ENCODE measurements at places on chromosomes 12 and 14.
A peak's percentile ranks its signal among the peaks of the same experiment; 100 is the strongest.

- no peak for DNase-seq
These were observed 51.2 kb downstream of the SLC2A13 start for GRCh38 chr12:40054555-40055227.

- no peak for DNase-seq
These were observed 166.2 kb downstream of the CHST11 start for GRCh38 chr12:104622928-104623327.

DNA sequence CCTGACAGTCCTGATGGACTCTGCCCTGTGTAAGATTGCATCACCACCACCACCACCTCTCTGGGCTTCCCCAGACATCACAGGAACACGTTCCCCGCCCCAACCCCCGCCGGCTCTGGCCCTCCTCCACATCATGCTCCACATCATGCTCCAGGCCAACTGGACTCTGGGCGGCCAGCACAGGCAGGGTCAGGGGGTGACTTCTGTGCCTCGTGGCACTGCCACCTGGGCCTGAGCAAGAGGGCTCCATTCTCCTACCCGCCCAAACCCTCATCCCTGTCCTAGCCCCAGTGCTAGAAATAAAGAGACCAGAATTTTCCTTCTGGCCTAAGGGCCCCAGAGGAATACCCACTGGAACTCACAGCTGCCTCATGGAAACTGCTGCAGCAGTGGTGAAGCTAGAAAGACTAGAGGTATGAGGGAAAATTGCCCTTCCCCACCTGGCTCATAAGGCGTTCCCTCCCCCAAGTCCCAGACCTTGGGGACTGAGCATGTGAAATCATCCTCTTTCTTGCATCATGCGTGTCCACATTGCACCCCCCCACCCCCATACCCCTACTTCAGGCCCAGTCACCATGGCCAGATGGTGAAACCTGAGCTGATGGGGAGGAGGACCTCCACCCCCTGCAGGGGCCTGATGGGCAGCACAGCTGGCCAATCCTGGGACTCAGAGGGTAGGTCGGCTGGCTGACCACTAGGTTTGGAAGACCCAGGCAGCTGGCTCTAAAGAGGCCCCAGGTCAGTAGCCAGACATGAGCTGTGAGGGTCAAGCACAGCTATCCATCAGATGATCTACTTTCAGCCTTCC, at the start of gene INHBE:
INHBE (plus strand) TSS at position 742 of the 808 bp plus-strand sequence. CDS start 230 bp downstream, outside the sequence.
- peak; percentile 36 for DNase-seq

DNA sequence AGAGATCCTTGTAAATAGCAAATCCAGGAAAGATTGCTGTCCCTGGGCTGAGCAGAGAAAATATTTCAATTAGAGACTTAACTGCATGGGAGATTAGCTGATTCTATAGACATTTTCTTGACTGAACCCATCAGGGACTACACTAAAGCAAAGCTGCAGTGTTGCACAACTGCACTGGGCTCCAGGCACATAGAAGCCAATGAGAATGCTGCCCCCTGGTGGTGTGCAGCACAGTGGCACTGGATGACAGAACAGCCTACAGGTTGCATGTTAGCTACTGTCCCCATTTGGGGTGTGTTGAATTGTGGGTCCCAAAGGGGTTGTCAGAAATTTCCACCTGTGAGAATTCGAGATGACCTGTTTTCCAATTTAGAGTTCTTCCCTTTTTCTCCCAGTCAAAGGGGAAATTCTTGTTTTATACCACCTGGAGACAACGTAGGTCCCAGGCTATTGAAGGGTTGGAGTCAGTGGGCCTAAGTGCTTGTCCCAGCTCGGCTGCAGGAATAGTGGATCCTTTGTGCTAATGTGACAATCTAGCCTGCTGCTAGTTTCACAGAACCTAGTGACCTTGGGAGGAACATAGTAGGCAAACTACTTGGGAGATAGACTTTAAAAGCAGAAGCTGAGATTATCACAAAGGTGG, 114.7 kb downstream of the SLC8A3 start:
- DNase-seq: peak; percentile 43

DNA sequence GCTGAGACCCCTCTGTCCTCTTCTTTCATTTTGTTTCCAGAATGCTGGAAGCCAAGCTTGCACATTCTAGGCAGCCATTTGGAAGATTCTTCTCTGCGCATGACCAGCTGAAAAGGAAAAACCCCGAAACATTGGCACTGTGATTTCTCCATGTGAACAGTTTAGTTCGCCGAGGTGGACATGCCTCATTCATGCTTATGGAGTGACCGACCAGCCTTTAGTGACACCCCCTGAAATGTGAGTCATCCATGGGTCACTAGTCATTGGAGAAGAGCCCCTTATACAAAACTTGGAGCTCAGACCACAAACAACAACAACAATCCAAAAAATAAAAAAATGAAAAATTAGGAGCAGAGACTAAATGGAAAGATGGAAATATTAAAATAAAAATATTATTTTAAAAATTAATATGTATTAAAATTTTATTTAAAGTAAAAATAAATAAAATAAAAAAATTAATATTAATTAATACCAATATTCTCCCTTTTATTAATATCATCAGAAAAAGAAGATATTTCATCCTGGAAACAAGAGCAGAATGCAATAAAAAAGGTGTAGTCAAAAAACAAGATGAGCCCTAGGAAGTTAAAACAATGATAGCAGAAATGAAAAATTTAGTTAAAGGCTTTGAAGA, 9.5 kb upstream of the KRT7 start:
- DNase-seq: no peak

DNA sequence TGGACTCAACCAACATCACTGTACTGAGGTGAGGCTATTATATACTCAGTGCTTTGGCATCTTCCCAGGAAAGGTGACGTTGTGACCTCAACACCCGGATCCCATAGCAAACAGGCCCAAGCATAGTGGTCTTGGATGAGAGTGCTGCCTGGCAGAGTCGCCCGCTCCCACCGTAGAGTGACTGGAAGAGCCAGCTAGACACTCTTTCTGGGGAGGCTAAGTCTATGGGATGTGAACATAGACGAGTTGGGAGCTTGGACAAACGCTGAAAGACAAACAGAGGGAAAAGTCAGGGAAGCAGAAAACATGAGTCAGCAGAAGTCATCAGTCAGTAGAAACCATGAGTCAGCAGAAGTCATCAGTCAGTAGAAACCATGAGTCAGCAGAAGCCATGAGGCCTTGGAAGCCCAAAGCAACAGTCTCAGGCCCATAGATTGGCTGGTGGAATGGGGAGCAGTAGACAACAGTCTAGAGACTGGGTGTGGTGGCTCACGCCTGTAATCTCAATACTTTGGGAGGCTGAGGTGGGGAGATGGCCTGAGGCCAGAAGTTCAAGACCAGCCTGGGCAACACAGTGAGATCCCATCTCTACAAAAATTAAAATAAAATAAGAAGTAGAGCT, 66.4 kb upstream of the MAP1LC3B2 start:
- DNase-seq: no peak

DNA sequence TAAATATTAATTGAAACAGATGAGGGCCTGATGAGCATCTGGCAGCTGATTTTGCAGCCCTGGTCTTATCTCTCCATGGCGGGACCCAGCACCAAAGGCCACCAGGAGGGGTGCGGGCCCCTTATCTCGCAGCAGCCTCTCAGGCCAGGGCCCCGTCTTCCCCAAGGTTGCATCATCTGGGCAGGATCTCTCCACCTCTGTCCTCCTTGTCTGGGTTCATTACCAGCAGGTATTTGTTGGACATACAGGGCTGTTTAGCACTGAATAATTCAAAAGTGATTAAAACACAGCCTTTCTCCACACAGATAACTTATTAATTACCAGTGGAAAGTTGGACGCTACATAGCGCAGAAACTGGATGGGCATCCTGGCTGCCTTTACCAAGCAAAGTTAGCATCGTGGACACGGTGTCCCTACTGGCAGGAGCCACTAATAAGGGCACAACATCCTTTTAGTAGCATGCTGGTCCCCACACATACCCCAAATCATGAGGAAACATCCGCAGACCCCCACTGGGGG, 25.8 kb downstream of the TMEM120B start:
- no peak for DNase-seq

- DNase-seq: no peak
These were observed 150.2 kb upstream of the CLEC14A start for GRCh38 chr14:38405851-38406635.

- no peak for DNase-seq
These were observed 261.2 kb downstream of the ADAMTS20 start for GRCh38 chr12:43290836-43291235.

- no peak for DNase-seq
These were observed 274.9 kb downstream of the GPHN start for GRCh38 chr14:66782853-66783252.

DNA sequence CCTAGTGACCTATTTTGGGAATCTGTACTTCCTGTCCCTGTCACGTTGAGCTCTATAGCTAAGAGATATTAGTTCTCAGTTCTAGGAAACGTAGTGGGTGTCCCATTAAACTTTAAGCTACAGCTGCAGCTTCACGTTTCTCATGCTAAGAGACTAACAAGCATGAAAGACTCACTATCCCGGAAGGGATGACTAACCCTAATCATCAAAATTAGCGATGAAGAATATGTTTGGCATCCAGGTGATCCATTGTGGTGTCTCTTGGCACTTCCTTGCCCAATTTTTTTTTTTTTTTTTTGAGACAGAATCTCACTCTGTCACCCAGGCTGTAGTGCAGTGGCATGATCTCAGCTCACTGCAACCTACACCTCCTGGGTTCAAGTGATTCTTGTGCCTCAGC, 11.0 kb upstream of the LALBA start:
- DNase-seq: no peak

DNA sequence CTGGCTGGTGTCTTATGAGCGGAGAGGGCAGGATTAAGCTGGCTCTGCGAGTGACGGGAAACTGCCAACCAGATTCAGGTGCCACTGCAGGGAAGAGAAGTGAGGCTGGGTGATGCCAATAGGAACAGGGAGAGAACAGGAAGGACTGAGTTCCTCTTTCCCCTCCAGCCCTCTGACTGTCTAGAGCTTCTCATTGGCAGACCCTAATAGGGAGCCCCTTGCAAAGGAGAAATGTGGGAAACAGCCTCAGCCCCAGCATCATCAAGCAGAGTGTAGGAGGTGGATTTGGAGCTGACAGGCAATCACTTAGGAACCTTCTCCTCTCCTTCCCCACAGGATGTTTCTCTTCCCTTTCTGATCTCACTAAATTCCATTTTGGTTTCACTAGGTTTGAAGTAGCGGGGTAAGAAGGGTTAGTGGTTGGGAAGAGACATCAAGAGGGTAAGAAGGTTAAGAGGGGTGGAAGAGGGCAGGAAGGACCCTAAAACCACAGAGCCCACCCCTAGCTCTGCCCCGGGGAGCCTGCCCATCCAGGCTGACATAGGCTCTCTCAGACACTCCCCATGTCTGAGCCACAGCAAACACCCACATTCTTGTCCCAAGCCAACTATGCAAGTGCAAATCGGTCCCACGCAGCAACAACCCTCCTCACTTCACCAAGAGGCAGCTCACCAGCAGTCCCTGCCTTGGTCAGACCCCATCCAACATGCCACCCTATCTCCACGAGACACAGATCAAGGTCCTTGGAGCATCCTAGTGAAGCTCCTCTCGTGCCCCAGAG, 111.1 kb downstream of the STAB2 start:
- DNase-seq: no peak

- no peak for DNase-seq
These were observed 173.2 kb downstream of the MED13L start for GRCh38 chr12:116104167-116104767.

DNA sequence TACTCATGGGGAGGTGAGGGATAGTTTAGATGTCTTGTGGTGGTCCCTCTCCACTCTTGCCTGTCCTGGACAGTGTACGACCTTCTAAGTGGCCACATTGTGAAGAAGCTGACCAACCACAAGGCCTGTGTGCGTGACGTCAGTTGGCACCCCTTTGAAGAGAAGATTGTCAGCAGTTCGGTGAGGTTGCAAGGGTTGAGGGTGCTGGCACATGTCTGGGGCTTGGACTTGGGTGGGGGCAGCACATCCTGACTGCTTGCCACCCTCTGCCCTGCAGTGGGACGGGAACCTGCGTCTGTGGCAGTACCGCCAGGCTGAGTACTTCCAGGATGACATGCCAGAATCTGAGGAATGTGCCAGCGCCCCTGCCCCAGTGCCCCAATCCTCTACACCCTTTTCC, 7.6 kb upstream of the FITM1 start:
- no peak for DNase-seq

- DNase-seq: no peak
These were observed 8.7 kb downstream of the STAC3 start for GRCh38 chr12:57242329-57242690.

DNA sequence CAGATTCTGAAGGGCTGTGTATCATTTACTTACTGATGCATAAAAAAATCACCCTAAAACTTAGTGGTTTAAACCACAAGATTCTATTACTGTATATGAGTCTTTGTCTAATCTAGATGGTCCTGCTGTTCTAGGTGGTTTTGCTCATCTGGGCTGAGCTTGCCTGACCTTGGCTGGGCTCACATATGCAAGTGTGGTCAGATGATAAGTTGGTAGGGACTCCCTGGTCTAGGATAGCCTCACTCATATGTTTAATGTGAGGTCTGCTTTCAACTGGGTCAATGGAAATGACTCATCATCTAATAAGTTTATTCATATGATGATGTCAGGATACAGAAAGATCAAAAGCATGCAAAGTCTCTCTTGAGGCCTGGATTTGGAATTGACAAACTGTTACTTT, 887.8 kb downstream of the TRHDE start:
- DNase-seq: no peak

GRCh38 chr12:45671254-45671653, 58.3 kb upstream of the ARID2 start:
- no peak for DNase-seq

- no peak for DNase-seq
These were observed 116.4 kb downstream of the LRIG3 start for GRCh38 chr12:58803908-58804307.

DNA sequence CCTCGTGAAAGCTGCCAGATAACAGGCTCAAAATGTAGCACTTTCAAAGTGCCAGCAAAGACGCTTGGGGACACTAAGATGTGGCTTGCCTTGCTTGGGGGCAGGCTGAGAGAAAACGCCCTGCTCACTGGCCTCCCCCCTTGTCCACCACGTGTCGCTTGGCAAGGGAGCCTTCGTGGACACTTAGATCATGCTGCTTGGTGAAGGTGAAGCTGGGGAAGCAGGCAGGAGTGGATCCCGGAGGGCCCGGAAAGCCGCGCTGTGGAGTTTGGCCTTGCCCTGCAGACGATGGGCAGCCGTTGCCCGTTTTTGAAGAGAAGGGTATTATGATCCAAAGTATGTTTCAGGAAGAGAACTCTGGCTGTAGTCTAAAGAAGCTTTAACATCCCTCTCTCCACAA, 53.4 kb upstream of the BDKRB2 start:
- no peak for DNase-seq

- DNase-seq: no peak
These were observed 1.1 kb upstream of the ITGA7 start for GRCh38 chr12:55708695-55709233.

GRCh38 chr12:131509701-131510100, 201.2 kb upstream of the SFSWAP start:
- DNase-seq: no peak

Data from activated naive CD8-positive, alpha-beta T cell treated with anti-CD3 and anti-CD28 coated beads for 36 hours (primary cell).